Stimulated activated CD8-positive, alpha-beta memory T cell treated with anti-CD3 and anti-CD28 coated beads, Interleukin-15, amount 100 ng/mL, for 48 hours (primary cell): ENCODE measurements at places on chromosomes 5 and 9.

DNA sequence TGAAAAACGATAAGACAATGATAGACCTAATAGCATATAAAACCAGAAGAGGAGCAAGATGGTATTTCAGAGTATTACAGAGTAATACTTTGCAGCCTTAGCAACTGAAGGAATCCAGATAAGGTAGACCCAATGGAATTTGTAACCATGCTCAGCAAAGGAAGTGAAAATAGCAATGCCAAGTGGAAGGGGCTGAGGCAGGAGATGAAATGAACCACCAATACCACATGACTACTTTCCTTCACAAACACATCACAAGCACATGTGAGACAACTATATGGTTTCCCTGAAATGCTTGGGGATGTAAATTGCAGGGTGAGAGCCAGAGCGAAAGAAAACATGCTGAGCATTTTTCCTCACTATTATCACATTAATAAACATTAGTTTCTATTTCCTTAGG lies 79.8 kb upstream of the MELK start:
- no peak for DNase-seq

GRCh38 chr9:136142859-136143214 lies 24.2 kb upstream of the TMEM250 start:
- DNase-seq, result no peak

DNA sequence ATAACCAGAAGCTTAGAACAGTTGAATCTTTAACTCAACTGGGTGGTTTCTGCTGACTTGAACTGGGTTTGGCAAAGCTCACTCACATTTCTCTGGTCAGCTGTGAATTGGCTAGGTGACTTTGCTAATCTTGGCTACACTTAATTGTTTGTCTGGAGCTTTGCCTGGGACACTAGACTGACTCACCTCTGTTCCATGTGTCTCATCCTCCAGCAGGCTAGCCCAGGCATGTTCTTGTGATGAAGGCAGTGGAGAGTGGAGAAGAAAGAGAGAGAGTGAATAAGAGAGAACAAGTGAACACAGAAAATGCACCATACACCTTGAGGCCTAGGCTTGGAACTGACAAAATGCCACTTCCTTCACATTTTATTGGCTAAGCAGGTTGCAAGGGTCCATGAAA lies 32.6 kb downstream of the SPATA31D1 start:
- DNase-seq, result no peak

- no peak for DNase-seq
These were observed 43.8 kb downstream of the PCDHGC5 start for GRCh38 chr5:141532726-141533125.

DNA sequence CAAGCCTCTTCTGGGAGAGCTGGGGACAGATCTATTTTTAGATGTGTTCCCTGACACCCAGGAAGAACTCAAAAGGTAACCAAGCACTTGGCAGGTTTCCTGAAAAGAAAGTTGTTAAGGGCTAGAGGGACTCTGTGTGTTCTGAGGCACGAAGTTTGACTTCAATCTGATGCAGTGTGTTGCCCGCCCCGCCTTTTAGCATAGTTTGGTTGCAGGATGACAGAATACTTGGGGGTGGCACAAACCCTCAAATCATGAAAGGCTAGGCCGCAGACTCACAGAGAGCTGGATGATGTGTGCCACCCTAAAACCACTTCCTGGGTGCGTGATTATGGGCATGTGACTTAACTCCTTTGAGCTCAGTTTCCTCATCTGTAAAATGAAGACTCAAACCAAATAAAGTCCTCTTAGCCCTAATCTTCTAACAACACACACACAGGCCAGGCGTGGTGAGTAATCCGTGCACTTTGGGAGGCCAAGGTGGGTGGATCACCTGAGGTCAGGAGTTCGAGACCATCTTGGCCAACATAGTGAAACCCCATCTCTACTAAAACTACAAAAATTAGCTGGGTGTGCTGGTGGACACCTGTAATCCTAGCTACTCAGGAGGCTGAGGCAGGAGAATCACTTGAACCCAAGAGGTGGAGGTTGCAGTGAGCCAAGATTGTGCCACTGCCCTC lies 12.8 kb upstream of the NDFIP1 start:
- peak; percentile 79 for DNase-seq

DNA sequence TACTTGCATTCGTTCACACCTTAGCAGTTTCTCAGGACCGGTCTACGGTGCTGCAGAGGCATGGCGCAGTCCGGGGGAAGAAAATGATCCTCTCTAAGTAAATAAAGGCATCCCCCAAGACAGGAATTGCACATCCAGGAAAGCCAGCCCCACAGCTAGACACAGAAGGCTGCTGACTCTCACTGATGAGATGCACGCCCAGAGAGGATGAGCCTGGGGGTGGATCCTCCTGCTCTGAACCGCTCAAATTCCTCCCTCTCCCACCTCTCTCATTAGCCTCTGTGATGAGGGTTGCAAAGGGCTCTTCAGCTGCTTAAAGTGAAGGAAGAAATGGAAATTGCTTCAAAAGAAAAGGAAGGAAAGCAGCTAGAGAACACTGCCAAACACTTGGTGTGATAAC lies 132.4 kb downstream of the TTLL11 start:
- DNase-seq, result no peak

DNA sequence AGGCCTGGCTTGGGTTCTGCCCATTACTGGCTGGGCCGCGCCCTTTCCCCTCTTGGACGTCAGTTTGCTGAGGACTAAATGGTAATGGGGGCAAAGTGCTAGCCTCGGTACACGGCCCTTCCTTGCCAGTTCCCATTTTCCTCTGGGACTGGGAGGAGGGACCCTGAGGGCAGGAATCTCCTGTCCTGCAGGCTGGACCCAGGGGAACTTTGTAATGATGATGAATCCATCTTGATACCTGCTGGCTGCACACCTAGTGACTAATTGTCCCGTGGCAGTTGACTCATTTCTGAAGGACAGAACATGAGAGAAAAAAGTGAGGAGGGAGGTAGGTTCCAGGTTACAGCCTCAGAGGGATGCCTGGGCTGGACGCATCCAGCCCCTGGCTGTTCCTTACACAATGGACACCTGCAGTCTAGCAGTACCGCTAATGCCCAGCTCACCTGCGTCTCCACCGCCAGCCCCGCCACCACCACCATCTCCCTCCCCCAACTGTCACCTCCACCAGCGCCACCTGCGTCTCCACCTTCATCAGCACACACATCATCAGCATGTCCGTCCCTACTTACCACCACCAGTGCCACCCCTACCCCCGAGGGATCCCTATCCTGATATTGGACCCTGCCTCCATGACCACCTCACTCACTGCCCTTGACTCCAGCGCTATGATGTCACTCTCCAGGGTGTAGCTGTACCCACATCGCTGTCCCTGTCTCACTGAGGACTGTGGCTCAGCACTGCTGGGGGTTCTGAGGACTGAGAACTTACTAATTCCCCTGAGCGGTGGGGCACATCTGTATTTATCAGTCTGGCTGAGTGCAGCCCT lies 4.3 kb downstream of the CDHR2 start:
- no peak for DNase-seq

GRCh38 chr5:137344723-137345322 lies 154.3 kb downstream of the SPOCK1 start:
- DNase-seq, result no peak

GRCh38 chr5:113147101-113147508 lies 170.5 kb downstream of the DCP2 start:
- DNase-seq, result no peak

GRCh38 chr9:80013891-80014290 lies 442.1 kb downstream of the TLE4 start:
- DNase-seq, result no peak

DNA sequence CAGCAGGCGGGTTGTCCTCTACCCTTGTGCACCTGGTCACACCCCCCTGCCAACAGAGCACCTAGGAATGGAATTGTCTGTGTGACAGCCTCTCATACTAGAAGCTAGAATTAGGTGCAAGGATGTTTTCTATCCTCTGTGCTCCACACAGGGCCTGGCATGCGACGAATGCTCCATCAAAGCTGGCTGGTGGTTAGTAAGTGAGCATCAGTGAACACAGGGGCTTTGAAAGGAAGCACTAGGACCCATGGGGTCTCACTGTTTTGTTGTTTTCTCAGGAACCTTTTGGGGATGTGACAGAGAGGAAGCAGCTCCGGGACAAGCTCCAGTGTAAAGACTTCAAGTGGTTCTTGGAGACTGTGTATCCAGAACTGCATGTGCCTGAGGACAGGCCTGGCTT lies 32.3 kb downstream of the GALNT12 start:
- DNase-seq, result no peak

GRCh38 chr5:176441921-176442323 lies 6.3 kb upstream of the FAF2 start:
- no peak for DNase-seq

DNA sequence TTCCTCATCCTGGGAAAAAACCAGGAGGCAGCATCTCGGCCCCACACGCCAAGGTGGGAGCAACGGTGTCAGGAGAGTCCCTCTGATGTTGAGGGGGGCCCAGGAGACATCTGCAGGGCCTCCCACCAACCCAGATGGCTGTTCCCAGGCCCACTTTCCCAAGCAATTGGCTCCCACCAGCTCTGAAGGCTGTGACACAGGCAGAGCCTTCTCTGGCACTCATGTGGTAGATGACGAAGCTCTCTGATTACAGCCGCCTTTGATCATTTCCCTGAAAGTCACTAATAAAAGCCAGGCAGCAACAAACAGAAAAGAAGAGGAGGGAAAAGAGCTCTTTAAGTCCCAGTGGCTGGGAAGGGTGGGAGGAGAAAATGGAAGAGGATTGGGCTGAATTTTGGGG lies 226.5 kb downstream of the CDK5RAP2 start:
- DNase-seq, result no peak

GRCh38 chr5:158496624-158497023 lies 603.1 kb downstream of the EBF1 start:
- DNase-seq, result no peak

DNA sequence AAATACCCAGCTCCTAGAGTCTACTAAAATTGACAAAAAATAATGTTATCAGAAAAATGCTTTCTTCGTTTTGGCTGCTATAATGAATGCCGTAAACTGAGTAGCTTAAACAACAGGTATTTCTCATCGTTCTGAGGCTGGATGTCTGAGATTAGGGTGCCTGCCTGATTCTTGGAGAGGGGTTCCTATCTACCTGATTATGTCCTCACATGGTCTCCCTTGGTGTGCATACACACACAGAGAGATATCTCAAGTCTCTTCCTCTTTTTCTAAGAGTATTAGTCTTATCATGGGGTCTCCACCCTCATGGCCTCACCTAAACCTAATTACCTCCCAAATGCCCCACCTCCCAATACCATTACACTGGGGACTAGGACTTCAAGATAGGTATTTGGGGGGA lies 40.6 kb upstream of the CSNK1G3 start:
- no peak for DNase-seq

DNA sequence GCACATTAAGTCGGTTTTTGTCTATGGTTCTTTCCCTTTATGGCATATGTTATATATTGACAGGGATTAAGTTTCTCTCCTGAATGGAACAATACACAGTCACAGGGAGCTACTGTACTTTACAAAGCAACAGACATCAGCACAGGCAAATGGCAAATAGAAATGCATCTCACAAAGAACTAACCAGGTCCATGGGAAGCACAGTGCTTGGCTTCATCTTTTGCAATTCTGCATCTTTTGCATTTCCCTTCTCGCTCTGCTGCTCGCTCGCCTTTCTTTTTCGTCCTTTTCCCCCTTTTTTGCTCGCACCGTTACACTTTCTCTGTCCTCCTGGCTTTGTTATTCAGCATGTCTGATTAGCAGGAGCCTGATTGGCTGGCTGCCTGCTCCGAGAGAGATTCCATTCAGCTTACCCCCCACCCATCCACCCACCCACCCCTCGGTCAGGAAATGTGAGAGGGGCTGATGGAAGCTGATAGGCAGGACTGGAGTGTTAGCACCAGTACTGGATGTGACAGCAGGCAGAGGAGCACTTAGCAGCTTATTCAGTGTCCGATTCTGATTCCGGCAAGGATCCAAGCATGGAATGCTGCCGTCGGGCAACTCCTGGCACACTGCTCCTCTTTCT lies at the start of gene ADAMTSL1:
Gene ADAMTSL1, plus strand, starts transcription at position 502 of the 628 bp plus-strand sequence. Its CDS starts 80 bp downstream, at position 582.
- no peak for DNase-seq

GRCh38 chr5:143025971-143026370 lies 255.8 kb downstream of the ARHGAP26 start:
- DNase-seq, result no peak

- no peak for DNase-seq
These were observed 30.4 kb downstream of the FBXO4 start for GRCh38 chr5:41955432-41956024.

DNA sequence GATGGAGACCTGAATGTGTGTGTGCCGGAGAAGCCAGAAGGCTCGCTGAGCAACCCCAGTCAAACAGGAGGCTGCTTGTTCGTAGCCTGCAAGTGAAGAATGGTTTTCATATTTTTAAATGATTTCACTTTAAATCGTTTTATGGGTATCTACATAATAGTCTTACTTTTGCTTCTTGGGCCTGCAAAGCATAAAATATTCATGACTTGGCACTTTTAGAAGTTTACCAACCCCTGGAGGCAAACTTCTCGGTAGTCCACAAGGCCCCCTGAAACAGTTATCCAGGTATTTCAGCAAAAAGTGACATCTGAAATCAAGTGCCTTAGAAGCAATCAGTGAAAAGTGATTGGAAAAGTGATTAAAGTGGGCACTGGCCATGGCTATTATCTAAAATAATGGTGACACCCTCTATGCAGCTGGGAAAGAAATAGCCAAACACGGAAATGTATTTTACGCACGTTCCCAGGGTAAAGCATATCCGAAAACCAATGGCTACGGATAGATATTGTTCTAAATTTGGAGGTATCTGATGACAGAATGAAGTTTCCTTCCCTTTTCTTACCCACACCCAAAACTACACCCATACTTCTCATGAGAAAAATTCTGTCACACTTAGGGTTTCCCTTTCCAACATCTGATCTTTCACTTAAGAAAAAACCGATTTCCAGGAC lies 39.0 kb downstream of the RAPGEF1 start:
- DNase-seq, result no peak

DNA sequence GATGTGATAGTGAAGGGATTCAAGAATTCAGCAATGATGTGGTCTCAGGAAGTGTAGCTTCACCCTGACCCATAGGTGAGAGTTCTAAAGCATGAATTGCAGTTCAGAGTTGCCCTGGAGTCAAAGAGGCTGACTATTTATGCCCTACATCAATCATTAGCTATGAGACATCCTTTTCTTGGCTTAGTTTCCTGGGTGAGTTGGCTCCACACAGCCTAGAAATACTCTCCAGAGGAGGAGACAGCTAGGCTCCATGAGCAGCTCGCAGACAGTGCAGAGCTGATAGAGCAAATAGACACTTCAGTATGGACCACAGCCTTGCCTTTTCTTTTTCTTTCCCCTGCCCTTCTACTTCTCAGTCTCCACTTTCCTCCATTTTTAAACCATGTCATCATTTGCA lies 1651.8 kb downstream of the MAT2B start:
- no peak for DNase-seq

- no peak for DNase-seq
These were observed 48.2 kb downstream of the CXXC5 start for GRCh38 chr5:139696167-139696893.

DNA sequence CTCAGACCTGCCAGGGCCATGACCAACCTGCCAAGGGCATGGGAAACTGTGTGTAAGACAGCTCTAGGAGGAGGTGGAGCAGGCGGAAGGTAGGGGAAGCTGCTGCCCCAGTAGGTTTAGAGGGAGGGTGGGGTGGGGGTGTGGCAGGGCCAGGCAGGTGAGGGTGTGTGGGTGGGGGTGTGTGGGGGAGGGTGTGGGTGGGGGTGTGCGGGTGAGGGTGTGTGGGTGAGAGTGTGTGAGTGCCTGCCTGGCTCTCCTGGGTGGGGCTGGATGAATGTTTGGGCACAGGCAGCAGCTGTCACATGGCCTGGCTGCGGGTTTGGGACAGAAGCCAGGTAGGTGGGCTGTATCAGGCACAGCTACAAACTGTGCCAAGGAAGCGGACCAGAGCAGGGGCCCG lies 8.8 kb upstream of the N4BP3 start:
- no peak for DNase-seq
